Hematopoietic multipotent progenitor cell treated with erythropoietin and hydrocortisone succinate and interleukin-3 and kit ligand, for 15 days (in vitro differentiated cells): ENCODE measurements at places on chromosomes 12 and 14.

DNA sequence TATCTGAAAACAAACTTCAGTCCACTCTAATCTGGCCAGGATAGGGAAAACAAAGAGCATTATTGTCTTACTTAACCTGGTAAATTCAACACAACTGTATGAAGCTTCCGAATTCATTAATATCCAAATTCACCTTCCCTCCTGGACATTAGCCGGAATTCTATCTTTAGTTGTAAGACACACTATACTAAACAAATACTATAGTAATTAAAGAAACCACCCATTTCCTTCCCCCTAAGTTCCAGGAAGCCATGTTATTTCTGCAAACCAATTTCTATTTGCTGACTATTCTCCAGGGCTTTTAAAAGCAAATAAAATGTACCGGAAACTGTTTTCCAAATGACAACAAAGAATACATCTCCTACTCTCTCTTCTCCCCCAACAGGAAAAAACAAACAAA is 122.7 kb upstream of the MDM1 start:
- no peak for DNase-seq

- DNase-seq: no peak
These were observed 232.9 kb downstream of the ZFP36L1 start for GRCh38 chr14:68559949-68560348.

DNA sequence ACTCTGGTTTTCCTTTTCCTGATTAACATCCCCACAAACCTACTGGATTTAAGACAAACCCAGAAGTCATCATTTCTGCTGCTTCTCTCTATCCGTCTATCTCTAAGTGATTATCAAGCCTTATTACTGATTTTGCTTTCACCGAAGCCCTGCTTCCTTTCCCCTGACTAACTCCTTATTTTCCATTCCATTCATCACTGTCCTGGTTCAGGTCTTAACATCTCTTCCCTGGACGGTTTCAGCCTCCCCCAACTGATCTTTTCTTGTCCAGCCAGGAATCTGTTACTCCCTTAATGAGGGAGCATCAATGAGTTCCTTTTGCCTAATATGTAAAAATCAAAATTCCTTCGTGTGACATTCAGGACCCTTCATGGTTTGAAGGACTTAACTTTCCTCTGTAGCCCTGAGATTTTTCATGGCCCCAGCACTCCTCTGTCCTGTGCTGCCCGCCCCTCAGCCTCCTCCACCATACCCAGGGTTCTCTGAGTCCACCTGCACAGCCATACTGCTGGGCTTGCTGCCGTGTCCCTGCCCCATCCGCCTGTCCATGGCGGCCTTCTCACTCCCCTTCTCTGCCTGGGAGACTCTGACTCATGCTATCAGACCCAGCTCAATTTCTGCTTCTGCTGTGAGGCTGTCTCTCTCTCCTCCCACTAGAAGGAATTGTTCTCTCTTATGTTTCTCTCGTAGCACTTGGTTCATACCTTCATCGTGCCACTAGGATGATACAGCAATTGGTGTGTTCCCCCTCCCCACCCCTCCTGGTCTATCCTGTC is 167.8 kb upstream of the HIF1A start:
- DNase-seq: no peak

- no peak for DNase-seq
These were observed 20.4 kb downstream of the DLK1 start for GRCh38 chr14:100747021-100747586.

- DNase-seq: no peak
These were observed 6.9 kb upstream of the FAIM2 start for GRCh38 chr12:49910331-49911212.

DNA sequence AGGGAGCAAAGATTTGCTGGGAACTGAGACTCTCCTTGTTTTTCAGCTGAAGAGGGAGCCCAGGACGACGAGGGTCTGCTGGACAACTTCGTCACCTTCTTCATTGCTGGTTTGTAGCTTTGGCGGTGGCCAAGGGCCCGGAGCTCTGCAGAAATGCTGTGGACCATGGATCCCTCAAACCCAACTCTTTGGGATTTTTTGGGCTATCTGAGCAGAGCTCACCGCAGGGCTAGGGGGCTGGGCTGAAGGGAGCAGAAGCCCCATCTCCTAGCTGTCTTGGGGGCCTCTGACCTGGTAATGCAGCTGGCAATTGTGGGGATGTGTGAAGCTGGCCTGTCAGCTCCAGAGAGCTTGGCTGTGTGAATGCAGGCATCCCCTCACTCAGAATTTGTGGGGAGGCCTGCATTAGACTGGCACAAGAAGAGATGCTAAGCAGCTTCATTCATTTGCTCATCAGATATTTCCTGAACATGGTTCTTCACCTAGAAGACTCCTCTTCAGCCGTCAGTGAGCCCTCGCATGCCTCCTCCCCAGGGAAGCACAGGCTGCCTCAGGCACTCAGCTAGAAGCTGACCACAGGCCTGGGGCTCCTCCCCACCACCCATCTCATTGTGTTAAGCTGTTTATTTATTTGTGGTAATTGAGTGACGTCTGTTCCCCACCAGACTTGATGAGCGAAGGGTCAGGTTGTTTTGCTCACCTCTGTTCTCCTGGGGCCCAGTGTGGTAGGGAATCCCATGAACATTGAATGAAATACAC is 32.2 kb downstream of the CYP46A1 start:
- no peak for DNase-seq

DNA sequence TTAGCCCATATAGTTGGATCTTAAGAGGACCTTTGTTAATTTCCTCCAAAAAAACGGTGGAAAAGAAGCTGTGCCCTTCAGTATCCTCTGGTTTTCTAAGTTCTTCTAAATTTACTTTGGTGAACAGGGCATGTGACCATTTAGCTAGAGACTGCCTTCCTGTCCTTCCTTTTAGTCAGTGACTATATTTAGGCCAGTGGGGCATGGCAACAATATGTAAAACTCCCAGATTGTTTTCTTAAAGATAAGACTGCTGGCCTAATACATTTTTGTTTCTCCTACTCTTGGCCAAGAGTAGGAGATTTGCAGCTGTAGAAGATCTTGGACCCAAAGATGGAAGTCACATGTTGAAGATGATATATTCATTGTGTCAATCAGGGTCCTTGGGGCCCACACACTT is 325.1 kb upstream of the DCN start:
- DNase-seq: no peak

DNA sequence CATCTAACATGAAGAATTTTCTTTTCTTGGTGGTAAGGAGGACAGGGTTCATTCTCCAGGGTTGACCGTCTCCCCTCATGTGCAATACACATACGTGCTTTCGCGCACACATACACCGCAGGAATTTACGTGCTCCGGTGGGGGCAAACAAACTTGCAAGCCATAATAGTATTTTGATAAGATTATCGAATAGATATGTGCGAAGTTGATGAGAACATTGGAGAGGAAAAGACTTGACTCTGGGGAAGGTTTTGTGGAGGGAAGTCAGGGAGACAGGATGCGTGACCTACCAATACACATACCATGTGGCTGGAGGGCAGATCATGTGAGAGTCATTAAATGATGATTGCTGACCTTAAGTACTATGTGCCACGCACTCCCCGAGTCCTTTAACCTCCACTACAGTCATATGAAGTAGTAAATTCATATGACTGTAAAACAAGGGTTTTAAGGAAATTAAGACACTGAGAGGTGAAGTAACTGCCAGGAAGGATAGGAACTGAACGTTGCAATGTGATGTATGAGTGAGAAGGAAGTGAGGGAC is 921 bp downstream of the RAD51B start:
- DNase-seq: no peak

- no peak for DNase-seq
These were observed 82.8 kb downstream of the TMTC1 start for GRCh38 chr12:29700761-29701481.

DNA sequence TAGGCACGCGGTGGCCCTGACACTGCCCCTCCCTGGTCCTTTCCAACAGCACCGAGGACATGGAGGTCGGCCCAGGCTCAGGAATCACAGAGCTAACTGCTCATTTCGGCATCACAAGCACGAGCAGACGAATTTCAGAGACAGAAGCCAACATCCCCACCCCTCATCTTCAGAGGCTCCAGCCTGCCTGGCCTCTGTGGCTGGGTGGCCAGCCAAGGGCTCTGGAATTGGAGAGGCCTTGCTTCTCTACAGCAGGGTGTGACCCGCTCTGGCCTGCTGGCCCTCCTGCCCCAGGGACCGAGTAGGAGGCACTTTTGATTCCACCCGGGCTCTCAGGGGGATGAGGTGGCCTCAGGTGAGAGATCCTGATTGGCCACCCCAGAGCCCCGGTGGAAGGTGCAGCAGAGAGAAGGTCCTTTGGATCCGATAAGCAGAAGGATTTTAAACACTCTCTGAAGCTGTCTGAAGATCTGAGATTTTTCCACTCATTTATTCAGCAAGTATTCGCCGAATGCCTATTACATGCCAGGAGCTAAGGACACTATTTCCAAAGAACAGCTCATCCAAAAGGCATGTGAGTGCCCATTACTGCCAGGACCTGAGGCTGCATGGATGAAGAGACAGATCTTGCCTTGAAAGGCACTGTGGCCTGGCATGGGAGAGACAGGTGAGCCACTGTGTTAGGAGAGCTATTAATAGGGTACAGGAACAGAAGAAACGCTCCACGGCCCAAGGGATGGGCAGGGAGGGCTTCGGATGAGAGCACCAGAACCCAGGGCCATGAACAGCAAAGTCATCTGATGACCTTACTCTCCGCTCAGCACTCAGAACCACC is 10.2 kb downstream of the BAG5 start:
- no peak for DNase-seq

- no peak for DNase-seq
These were observed 6.2 kb upstream of the SLC7A7 start for GRCh38 chr14:22821193-22822015.

DNA sequence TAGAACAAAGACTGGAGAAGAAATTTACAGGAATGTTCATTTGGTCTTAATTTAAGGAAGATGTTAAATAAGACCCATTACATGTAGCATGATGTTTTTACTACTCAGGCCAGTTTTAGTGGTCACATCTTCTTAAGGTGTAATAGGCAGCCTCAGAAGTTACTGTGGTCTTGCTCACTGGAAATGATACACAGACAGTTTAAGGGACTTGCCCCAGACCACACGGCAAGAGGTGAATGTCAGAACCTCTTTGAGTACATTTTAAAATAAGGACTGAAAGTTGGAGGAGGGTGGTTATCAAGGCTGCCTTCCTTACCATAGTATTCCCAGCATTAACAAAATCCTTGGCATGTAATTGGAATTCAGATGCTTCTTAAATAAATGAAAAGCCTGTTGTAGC is 37.9 kb downstream of the LRRK2 start:
- no peak for DNase-seq

DNA sequence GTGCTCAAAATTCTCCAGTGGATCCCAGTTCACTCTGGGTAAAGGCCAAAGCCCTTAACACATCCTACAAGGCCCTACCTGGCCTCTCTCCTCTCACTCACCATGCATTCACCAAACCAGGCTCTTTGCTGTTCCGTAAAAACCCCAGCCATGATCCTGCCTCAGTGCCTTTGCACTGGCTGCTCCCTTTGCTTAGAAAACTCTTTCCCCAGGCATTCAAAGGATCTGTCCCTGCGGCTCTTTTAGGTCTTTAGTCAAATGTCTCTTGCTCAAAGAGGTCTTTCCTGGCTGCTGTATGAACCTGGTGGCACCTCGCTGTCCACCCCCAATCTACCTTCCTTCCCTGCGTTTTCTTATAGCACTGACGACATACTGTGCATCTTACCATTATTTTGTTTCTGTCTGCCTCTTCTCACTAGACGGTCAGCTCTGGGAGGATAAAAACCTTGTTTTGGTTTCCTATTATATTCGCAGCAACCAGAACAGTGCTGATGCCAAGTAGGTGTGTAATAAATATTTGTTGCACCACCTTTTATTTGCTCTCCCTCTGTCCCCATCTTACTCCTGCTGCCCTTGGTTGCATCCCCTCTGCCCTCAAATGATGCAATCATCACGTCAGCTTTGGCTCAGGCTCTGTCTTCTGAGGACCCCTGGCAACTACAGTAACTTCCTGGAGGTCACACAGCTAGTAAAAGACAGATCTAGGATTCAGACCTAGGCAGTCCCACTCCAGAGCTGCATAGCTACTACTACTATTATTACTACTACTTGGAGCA is 23.8 kb upstream of the DICER1 start:
- no peak for DNase-seq

DNA sequence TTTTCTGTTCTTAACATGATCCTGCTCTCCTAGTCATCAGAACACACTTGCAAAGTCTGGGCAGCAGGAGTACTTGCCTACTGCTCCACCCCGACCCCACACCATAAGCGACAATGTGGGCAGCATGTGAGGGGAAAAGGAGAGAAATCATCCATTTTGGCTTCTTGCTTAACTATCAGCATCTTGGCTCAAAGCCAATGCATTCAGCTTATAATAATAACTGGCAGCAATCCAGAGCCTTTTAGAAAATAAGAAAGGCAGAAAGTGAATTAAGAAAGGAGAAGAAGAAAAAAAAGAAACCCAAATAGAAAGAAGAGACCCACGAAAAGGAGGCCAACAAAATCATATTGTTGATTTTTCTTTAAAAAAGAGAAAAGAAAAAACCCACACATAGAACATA is 930.8 kb downstream of the BCL11B start:
- no peak for DNase-seq

- no peak for DNase-seq
These were observed 140.0 kb upstream of the PRICKLE1 start for GRCh38 chr12:42729535-42729900.

DNA sequence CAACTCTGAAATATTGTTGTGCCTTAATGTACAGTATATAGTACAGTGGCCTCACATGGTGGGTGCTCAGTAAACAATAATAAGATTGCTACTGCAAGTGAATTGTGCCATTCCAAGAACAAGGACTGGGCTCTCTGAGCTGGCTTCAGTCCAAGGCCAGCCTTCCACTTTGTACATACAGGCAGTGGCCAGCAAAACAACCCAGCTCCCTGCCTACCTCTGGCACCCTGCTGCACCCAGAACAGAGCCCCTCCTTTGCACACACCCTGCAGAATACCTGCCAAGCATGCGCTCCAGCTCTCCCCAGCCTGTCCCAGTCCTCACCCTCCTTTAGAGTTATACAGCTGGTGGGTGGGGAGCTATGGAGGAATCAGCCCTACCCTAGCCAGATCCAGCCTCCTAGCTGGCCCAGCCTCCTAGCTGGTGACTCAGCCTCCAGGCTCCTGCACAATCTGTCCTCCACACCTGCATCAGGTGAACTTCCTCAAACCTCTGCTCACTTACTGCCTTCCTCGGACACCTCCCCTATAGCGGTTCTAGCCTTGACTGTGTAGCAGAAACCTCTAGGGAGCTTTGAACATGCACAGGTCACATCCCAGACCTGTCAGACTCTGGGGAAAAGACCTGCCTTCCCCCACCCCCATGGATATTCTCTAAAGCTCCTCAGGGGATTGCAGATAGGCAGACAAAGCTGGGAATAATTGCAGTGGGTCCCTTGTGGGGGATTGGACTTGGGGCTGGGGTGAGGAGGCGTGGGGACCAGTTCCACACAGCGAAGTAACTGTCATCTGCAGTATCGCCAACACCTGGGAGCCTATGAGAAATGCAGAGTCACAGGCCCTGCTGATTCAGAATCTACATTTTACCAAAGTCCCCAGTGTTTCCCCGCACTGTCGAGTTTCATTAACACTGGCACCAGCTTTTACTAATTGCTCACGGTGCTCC is 17.9 kb downstream of the ZDHHC22 start:
- no peak for DNase-seq
